ENCODE measurements at places on chromosomes 4 and X.

DNA sequence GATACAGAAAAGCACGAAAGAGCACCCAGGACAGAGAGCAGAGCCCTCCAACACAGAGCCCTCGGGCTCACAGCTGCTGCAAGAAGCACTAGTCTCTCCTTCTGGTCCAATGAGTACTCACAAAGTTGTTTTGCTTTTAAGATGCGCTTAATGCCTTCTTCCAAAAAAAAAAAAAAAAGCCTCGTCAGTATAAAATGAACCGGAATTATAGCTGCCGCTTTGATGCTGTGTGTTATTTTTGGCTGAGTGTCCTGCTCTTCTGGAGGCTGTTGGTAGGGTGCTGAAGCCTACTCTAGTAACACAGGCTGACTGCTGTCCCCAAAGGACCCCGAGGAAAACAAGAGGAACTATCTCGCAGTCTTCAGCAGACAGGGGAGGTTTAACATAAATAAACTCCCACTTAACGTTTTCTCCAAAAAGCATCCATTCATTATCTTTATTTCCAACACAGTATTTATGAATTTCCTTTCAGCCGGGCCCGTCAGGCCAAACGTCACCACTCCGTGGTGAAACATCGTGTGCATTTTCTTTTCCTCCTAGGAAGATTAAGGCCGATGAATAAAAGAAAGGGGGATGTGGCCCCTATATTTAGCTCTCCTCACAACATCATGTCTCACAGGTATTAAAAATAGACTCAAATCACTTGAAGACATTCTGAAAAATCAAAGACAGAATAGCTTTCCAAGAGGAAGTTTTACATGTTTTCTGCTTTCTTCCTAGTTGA lies 213.7 kb upstream of the PPARGC1A start:
- no peak for DNase-seq

DNA sequence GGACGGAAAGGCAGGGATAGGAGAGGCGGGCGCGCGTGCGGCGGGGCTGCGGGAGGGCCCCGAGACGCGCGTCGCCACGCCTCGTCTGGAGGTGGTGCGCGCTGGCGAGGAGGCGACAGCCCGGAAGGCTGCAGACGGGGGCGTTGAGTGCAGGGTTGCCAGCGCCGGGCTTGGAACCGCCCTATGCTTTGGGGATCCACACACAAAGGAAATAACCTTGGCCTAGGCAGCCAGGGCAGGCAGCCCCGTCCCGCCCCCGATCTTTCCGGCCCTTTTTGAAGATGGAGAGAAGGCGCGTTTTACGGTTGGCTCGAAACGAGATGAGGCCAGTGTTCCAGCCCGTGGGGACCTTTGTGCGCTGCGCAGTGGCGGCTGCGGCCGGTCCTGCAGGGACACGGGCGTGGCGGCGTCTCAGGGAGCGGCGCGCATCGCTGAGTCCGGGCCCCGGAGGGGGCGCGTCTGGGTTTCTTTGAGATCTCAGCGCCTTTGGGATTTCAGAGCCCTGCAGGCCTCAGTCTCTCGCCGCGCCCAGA lies 50.8 kb upstream of the TRIM2 start:
- peak; percentile 68 for DNase-seq

DNA sequence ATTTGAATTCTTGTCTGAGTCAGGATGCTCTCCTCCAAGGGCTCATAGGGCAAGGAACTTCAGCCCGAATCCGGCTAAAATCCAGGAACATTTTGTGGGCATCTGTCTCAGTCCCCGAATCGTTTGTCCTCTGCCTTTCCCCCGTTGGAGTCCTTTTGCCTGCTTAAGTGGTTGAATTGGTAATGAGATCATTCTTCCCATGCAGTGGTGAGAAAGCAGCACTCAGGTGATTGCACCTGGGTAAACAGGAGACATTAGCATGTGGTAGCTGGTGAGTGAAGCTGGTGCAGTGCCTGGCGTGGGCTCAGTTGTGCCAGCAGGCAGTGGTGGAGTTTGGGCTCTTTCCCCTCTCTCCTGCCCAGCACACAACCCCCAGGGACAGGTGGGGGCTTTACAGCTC lies 61.9 kb upstream of the MTM1 start:
- DNase-seq = no peak

DNA sequence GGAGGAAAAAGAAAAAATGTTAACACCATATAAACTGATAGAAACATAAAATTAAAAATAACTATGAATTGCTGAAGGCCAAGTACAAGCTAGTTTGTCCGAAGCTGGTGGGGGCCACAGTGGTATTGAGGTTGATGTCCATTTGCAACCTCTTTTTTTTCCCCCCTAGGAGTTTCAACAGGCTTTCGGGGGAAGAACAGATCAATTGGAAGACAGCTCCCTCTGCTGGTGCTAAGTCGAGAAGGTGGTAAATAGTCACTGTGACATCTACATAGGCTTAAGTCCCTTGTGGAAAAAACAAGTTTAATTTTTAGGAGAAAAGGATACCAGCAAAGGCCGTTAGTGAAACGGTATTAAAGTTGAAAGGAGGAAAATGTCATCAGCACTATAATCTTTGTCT lies 115.7 kb upstream of the ZXDA start:
- peak; percentile 2 for DNase-seq

GRCh38 chrX:24167719-24168472 lies 18.4 kb downstream of the ZFX start:
- no peak for DNase-seq

DNA sequence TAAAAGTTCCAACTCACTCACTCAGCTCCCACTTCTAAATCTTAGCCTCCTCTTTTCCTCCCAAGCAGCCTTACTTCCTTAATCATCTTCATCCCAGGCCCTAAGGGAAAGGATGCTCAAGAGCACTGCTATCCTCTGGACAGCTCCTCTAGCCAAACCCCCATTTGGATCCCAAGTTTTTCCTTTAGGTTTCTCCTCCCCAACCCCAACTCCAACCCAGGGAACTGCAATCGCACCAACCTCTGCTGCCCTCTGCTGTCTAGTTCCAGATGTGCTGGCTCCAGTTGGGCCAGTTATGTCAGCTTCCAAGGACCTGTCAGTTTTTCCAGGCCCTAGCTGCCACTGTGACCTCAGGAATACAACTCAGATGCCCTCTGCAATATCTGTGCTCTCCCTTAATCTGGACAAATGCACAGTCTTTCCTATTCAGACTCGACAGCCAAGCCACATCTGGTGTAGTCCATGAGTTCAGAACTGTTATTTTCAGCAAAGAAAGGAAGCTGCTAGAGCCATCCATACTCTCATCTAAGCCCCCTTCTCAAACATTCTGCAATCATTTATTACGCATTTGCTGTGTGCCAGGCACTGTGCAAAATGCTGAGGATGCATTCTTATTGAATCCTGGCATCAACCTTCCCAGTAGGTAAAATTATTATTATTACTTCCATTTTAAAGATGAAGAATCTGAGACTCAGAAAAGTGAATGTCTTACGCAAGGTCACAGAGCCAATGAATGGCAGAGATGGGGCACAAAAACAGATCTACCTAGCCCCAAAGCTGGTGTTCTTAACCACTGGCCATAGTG lies 12.3 kb upstream of the XPNPEP2 start:
- peak; percentile 61 for DNase-seq

DNA sequence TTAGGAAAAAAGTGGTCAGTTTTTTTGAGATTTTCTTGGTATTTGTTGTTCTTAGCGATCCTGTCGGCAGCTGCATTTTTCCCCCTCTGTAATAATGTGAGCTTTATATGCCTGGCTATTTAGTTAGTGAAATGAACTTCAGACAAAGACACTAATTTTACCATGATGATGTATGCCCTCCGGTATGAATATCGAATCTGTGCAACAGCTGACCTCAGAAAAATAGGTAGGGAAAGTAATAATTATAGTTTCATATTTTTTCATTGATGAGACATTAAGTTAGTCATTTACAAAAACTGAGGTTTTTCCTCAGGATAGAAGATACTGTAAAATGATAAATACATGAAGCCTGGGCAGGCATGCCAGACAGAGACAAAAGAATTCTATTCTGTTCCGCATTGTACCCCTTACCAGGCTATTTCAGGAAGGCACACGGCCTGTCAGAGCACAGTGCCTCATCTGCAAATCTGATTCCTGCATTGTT lies 155.8 kb downstream of the SHROOM3 start:
- DNase-seq = no peak

- no peak for DNase-seq
Measured at GRCh38 chrX:43702079-43702524, 46.0 kb downstream of the MAOA start.

GRCh38 chr4:169293343-169294176 lies 22.8 kb upstream of the SH3RF1 start:
- no peak for DNase-seq

GRCh38 chr4:101458914-101459313 lies 111.6 kb upstream of the PPP3CA start:
- DNase-seq = no peak

- DNase-seq = no peak
Measured at GRCh38 chr4:147944249-147944648, 212.4 kb downstream of the ARHGAP10 start.

- no peak for DNase-seq
Measured at GRCh38 chrX:150546711-150547153, 21.7 kb upstream of the MTM1 start.

DNA sequence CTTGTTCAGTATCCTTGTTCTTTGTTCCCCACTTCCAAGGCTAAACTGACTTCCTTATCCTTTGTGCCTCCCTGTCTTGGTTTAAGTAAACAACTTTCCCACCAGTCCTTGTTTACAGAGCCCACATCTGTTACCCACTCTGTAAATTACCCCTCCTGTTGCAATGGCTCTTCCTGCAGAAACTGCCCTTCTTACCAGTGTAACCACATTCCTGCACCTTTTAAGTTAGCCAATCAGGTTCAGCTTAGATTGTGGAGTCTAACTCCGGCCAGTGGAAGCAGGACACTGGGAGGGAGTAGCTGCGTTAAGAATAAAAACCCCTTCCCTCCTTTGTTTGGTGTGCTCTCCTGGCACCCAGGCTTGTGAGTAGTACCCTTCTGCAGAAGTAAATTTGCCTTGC lies 360.9 kb downstream of the PRDM5 start:
- no peak for DNase-seq

GRCh38 chrX:69088171-69088938 lies 76.9 kb downstream of the PJA1 start:
- DNase-seq = peak; percentile 53

GRCh38 chrX:151184705-151185104 lies 8.3 kb downstream of the GPR50 start:
- no peak for DNase-seq

DNA sequence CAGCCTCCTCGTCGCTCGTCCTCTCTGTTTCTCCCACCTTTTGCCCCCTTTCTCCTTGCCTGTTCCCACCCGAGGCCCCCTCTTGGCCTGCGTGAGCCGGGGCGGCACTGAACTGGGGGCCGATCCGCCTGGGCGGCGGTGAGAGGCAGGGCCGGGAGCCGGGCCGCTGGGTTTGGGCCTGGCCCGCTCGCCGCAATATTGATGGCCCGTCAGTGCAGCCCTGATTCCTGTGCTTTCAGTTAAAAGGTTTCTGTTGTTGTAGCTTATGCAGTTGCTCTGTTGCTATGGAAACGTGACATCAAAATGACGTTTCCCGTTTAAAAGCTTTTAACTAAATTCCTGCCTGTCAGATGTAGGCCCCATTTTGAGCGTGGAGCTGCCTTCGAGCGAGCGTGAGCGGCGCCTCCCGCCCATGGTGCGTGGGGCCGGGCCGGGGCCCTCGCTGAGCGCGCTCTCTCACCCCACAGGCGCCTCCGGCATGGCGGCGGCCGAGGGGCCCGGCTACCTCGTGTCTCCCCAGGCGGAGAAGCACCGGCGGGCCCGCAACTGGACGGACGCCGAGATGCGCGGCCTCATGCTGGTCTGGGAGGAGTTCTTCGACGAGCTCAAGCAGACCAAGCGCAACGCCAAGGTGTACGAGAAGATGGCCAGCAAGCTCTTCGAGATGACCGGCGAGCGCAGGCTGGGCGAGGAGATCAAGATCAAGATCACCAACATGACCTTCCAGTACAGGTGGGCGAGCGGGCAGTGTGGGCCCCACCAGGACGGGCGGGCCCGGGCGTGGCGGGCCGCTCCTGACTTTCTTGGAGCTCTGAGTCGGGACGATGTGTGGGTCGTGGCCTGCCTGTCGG lies at the start of gene MSANTD1:
Gene MSANTD1, plus strand, starts transcription at position 349 of the 851 bp plus-strand sequence. Its CDS starts 64 bp downstream, at position 413.
- no peak for DNase-seq

DNA sequence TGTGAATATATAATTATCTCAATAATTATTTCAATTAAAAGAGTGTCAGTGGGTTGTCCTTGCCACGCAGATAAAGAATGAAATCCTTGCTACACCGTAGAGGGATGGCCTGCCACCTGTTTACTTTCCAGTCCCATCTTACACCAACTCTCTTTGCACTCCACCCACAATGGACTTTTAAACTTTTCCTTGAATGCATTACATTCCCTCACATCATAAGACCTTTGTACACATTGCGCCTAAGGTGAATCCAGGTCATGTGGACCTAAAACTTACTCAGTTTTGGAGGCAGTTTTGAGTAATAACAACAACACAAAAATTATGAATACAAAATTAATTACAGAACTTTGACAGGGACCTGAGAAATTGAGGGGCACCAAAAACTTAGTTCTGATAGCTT lies 78.7 kb upstream of the PDE5A start:
- no peak for DNase-seq

DNA sequence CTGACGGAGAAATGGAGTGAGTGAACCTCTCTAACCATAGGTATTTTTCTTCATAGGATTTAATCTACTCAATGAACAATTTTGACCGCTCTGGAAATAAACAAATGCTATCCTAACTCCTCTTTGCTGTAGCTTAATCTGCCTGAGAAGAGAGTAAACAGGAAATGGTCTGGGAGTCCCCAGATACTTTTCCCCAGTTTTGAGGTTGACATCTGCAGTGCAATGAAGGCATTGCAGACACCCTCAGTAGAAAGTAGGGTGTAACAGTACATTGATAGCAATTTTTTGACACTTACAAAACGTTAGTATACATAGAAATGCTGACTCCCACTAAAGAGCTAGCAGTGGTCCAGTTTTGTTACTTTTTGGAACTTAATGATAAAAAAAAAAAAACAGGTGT lies 495.9 kb upstream of the FAM241A start:
- DNase-seq = no peak

- DNase-seq = no peak
Measured at GRCh38 chr4:82839624-82840023, 41.0 kb upstream of the SCD5 start.

DNA sequence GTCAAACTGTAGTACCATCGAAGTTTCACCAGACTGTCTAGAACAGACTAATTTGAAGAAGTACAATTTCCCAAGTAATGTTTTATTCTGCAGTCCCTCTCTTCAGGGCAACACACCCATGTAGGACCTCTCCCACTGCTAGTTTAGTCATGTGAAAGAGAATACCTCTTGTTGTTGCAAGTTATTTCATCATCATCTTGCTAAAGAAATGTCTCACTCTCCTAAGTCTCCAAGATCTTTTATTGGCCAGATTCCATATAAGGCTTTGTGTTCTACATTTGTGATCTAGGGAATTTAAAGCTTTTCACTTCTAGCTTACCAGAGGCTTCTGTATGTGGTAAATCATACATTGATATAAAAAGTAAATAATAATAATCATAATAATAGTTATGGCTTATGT lies 745.3 kb upstream of the MAGEB2 start:
- peak; percentile 22 for DNase-seq
